ENCODE measurements at places on chromosomes 3 and 15.

DNA sequence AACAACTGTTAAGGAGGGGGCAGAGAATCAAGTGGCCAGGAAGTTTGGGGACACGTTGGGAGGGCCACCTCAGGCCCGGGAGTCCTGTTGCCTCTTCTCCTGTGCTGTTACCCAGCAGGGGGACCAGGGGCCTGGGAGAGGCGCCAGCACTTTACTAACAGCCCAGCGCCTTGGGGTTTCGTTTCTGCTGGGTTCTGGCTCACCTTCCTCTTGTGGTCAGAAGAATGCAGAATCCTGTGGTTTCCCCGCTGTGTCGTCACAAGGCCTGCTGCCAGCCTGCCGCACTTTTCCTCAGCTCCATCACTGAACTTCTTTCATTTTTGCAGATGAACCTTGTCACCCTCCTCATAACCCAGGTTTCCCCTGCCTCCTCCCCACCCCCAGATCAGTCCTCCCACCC is 67.7 kb downstream of the SLC30A4 start:
- DNase-seq, result peak; percentile 82

DNA sequence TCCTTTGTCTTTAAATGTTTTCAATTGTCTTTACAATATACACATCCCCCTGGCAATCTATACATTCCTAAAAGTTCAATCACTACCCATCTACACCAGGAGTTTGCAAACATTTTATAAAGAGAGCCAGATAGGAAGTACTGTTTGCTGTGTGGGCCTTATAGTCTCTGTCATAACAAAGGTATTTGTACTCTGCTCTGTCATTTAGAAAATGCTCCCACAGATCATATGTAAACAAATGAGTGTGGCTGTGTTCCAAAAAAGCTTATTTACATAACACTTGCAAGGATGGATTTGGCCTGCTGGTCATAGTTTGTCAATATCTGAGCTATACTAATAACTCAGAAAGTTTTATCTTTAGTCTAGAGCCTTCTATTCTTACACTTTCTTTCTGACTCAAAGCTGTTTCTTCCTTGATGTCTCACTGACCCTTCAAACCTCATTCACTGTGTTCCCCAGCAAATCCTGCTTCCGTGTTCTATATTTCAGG is 511.9 kb downstream of the GBE1 start:
- no peak for DNase-seq

GRCh38 chr15:63999177-63999576 is 47.1 kb downstream of the DAPK2 start:
- no peak for DNase-seq

DNA sequence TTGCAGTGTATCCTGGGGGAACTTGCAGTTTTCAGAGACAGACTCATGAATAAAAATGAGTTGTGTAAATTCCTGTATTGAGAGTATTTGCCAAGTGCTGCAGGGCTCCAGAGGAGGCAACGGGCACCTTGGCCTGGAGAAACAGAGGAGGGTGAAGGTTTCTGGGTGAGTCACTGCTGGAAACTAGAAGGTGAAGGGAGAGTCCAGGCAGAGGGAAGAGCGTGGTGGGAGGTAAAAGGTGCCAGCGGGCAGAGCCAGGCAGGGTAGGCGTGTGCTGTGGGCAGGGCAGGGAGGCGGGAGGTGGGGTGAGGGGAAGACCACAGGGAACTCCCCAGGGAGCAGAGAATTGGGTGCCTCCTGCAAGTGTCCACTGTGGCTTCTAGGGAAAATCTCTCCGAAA is 120.8 kb downstream of the SLCO3A1 start:
- no peak for DNase-seq

DNA sequence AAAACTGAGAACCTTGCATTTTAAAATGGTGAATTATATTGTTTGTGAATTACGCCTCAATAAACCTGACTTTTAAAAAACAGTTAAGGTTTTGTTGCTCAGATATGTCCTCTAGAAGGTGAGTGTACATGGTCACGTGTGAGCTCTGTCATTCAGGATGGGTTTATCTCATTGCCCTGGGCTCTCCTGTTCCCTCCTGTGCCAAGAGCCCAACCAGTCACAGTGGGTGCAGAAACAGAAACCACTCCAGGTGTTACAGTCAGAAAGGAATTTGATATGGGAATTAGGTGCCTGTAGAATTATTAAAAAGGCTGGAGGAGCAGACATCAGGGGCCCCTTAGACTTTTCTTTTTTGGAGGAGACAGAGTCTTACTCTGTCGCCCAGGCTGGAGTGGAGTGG is 196.4 kb downstream of the STT3B start:
- no peak for DNase-seq

DNA sequence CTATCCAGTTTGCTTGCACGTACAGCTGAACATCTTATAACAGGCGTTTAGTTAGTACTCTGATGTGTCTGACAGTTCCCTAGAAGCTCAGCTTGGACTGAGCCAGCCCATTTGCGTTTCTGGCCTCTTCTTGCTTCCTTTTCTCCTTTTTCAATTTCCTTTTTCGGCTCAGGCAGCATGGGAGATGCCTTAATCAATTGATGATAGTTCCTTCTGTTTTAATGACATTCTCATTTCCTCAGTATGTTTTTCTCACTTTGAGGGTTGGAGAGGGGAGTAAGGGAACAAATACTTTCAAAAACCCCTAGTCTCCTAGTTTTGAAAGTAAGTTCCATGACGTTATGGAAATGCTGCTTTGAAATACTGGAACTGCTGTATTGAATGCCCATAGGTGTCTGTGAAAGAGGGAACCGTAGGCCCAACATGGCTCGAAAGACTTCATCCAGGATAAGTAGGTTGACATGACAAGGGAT is 18.9 kb downstream of the IL1RAP start:
- DNase-seq, result no peak

DNA sequence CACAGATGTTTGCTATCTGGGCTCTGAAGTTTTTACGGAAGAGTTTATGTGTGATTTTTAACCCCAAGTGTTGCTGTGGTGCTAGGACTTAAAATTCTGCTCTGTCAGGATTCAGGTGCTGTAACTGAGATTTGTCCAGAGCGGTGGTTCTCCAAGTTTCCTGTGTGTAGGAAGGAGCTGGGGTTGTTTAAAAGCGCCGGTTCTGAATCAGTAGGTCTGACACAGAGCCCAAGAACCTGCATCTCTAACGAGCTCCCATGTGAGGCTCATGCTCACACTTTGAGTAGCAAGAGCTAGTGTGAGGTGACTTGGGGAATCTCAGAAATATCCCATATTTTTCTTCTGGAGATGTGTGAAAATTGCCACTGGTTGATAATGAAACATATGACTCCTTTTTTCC is 325.5 kb downstream of the SATB1 start:
- no peak for DNase-seq

DNA sequence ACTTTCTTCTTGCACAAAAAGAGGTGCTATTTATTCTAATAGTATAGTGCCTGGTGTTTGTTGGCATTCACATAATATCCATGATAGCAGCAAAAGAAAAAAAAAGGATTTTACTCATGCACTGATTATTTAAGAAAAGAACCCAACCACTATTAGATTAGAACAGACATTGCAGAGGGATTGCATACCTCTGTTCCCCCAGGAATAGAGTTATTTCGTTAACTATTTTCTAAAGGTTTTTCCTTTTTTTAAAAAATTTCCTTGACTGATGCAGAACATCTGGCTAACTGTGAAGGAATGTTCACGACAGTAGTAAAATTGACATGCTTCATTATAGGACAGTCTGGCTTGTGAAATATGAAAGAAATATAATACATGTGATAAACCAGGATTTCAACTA is 136.6 kb upstream of the PTX3 start:
- no peak for DNase-seq

DNA sequence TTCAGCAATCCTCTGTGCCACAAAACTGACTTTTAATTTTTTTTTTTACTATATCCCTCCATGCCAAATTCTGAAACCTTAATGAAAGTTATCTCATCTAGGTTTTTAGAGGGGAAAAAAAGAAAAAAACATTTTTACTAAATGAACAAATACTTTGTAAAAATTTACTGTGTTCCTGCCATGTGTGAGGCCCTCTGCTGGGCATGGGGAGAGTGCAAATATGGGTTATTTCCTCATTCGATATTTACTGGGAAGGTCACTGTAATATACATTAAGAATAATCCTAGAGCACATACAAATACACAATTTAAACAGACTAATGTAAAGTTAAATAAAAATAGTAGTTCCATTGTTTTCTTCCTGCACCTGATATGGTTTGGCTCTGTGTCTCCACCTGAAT is 215.0 kb downstream of the GRM7 start:
- DNase-seq, result no peak

GRCh38 chr3:48859206-48859605 is 11.5 kb upstream of the PRKAR2A start:
- no peak for DNase-seq

DNA sequence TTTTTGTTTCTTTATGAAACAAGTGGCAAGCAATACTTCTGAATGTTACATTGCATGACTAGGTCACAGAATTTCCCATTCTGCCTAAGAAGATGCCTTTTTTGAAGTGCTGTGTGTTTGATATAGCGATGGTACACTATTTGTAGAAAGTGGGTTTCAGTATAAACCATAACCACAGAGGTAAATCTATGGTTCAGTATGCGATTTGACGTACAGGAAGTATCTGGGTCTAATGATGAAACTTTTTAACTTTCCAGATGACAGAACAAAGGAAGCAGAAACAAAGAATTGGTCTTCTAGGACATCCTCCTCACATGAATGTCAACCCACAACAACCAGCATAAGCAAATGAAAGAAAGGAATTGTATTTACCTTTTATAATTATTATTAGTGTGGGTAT is 133.4 kb upstream of the BHLHE40 start:
- no peak for DNase-seq

DNA sequence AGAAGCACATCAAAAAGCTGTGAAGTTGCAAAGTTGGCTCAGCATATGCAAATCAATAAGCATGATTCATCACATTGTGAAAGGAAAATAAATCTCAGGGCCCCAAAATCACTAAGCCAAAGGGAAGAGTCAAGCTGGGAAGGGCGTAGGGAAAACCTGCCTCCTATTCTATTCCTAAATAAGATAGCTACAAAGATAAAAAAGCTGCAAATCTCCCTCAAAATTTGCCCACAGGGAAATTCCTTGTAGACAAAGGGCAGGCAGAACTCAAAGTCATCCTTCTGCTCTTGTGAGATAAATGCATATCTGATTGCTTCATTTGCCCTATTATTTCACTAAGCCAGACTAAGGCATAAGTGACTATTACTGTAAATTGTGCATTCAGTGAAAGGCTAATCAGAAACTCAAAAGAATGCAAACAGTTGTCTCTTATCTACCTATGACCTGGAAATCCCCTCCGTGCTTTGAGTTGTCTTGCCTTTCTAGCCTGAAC is 30.5 kb upstream of the CCNL1 start:
- no peak for DNase-seq

GRCh38 chr3:61343543-61343942 is 92.3 kb upstream of the FHIT start:
- no peak for DNase-seq

DNA sequence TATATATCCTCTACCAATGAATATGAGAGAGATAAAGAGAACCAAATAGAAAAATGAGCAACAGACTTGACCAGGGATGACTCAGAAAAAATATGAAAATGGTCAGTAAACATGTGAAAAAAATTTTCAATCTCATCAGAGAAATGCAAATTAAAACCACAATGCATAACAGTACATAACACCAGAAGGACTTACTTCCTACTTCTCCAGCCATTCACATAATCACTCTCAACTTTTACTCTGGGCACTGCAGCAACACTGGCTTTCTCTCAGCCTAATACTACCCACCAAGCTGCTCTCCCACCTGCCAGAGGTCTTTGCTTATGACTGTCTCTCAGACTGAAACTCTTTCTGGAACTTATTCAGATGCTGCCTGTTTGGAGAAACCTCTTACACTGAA is 49.4 kb downstream of the DPH6 start:
- no peak for DNase-seq

- no peak for DNase-seq
Observed at GRCh38 chr3:186311441-186311840, 50.6 kb downstream of the DGKG start.

GRCh38 chr3:161171113-161171512 is 50.0 kb upstream of the NMD3 start:
- DNase-seq, result no peak

DNA sequence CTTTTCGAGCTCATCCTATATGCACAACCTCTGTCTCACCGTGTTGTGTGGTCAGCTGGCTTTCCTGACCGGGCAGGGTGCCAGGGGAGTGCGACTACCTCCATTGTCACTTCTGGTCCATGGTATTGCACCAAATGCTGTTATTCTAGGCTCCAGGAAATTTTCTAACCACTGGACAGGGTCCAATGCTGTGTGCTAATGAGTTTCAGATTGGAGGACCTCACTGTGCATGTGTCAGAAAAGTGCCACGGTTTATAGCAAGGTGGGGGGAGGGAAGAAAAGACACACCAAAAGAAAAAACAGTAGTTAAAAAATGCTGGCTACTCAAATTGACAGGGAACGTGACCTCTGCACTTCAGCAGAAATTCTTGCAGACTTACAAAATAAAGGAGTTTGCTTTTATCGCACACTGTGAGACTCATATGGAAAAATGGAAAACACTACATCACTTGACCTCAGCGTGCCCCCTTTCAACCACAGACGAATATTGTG is 480.1 kb downstream of the FOXP1 start:
- DNase-seq, result no peak

DNA sequence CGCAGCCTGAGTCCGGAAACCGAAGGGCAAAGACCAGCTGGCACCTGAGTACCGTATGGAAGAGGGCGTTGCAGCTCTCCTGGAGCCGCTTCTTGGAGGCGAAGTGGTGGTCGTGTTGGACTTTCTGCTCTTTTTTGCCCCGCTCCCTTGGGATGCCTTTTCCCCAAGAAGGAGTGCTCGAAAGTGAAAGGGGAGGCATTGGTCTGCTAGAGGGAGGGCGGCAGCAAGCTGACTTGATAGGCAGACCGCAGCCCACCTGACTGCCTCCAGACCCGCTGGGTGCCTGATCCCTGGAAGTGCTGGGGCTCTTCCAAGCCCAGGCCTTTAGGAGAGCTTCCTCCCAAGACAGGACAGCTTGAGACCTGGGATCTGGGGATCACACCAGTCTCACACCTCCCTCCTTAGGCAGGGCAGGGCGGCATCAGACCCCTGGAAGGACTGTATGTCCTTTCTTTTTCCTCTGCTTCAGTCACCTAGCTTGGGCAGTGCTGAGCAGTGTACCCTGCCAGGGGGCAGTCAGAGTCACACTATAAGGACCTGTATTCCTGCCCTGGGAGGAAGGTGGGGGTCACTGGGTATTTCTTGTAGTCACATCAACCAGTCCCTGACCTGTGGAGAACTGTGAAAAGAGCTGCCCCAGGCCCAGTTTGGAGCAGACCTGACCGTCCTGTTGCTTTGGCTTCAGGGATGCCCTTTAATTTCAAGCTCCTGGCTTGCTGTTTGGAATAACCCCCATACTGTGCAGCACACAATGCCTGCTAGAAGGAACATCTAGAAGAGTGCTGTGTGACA is 2.1 kb downstream of the ACVR2B start:
- DNase-seq, result no peak

GRCh38 chr3:115898656-115899410 is 275.5 kb downstream of the GAP43 start:
- DNase-seq, result no peak

- DNase-seq, result no peak
Observed at GRCh38 chr15:50082066-50082465, 37.0 kb downstream of the ATP8B4 start.

GRCh38 chr3:112740835-112741234 is 99.9 kb upstream of the CCDC80 start:
- no peak for DNase-seq

- no peak for DNase-seq
Observed at GRCh38 chr3:24177201-24177600, 232.1 kb downstream of the NR1D2 start.
